Stimulated activated CD8-positive, alpha-beta memory T cell treated with anti-CD3 and anti-CD28 coated beads, Interleukin-12 subunit alpha, Interleukin-12 subunit beta, amount 100 ng/mL, for 1 hour (primary cell): ENCODE measurements at places on chromosomes 3 and 15.

DNA sequence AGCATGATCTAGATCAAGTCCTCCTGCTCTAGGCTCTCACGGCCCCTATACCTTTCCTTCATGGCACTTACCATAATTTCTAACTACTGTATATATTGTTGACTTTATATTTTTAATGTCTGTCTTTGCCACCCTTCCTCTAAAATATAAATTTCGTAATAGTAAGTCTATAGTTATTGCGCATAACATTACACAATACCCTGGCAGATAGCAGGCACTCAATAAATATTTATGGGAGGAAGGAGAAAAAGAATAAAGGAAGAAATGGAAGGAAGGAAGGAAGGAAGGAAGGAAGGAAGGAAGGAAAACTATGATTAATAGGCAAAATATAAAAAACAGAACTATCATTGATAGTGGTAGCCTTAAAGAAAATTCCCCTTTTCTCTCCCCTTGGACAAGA lies 190.3 kb upstream of the LMCD1 start:
- DNase-seq = no peak

- peak; percentile 70 for DNase-seq
Measured at GRCh38 chr3:46065294-46065705, 38.0 kb upstream of the XCR1 start.

- DNase-seq = no peak
Measured at GRCh38 chr3:59288951-59289350, 239.1 kb upstream of the CFAP20DC start.

- DNase-seq = no peak
Measured at GRCh38 chr15:39579487-39580116, 1.3 kb upstream of the THBS1 start.

- no peak for DNase-seq
Measured at GRCh38 chr3:145900056-145900829, 260.7 kb downstream of the PLOD2 start.

DNA sequence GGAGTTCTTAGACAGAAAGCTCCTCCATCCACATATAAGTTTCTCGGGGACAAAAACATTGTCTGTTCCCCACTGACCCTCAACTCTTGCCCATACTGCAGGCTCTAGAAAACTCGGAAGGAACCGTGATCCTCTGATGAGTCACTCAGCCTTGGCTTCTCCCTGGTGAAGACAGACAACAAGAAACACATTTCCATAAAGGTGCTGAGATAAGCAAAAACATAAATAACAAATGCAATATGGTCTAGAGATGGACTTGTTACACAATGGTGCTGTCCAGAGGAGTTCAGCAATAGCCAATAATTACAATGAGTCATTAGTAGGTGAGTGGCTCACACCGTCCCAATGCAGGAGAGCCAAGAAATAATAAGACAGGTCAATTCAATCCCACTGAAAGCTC lies 43.7 kb downstream of the MAGI1 start:
- no peak for DNase-seq

- no peak for DNase-seq
Measured at GRCh38 chr3:176987901-176988650, 209.2 kb downstream of the TBL1XR1 start.

DNA sequence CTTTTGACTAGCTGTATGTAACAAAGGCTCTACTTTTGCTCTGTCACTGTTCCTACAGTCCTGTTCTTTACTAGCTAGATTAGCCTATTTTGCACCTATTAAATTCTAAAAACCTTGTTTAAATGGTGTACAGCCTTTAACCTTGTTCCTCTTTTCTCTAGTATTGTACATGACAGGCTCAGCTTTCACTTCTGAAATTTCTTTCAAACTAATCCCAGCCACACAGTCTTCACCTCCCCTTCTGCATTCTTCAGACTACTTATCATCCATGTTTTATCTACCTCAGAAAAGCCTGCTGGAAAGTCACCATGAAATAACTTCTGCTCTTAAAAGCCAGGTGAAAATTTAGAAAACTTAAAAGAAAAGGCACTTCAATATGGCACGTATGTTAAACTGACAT lies 122.4 kb downstream of the NECTIN3 start:
- no peak for DNase-seq

- no peak for DNase-seq
Measured at GRCh38 chr15:76252249-76252648, 59.0 kb downstream of the ETFA start.

- DNase-seq = no peak
Measured at GRCh38 chr15:101808201-101808600, 3.8 kb upstream of the OR4F15 start.

DNA sequence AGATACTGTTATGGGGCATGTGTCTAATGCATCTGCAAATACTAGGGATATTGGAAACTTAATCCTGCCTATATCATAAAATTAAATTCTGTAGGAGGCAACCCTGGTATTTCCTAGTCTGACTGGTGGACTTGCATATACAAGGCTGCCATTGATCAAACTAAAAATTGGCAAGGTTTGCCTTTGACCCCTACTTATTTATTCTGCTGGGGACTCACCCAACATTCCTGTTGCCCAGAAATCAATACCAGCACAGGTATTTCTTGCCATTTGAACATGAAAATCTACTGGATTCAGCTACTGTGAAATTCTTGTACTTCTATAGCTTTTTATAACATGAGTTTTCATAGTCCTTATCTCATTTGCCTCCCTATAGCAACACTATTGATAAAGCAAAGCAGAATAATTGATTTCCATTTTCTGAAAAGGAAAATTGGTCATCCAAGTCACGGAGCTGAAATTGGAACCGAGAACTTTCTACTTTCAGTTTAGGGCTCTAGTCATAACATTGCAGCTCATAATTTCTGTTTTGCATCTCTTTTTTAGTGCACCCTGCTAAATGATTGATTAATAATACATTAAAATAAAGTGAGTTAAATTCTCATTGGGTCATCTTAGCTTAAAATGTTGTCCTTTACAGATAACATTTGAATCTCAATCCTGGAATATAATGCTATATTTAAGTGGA lies 365.2 kb downstream of the MFSD1 start:
- no peak for DNase-seq

GRCh38 chr3:14600075-14600474 lies 51.5 kb upstream of the CCDC174 start:
- DNase-seq = no peak

DNA sequence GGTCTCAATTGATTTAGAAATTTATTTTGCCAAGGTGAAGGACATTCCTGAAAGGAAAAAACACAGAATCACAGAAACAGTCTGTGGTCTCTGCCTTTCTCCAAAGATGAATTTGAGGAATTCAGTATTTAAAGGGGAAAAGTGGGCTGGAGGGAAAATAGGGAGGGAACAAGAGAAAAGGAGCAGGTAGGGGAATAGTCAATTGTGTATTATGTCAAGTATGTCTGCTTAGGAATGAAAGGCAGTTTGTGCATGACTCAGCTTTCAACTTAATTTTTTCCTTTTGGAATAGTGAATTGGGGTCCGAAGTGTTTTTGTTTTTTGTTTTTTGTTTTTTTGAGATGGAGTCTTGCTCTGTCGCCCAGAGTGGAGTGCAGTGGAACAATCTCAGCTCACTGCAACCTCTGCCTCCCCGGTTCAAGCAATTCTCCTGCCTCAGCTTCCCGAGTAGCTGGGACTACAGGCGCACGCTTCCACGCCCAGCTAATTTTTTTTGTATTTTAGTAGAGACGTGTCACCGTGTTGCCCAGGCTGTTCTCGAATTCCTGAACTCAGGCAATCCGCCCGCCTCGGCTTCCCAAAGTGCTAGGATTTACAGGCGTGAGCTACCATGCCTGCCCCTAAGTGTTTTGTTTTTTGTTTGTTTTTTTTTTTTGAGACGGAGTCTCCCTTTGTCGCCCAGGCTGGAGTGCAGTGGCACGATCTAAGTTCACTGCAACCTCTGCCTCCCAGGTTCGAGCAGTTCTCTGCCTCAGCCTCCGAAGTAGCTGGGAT lies 74.1 kb upstream of the MAP4 start:
- no peak for DNase-seq

DNA sequence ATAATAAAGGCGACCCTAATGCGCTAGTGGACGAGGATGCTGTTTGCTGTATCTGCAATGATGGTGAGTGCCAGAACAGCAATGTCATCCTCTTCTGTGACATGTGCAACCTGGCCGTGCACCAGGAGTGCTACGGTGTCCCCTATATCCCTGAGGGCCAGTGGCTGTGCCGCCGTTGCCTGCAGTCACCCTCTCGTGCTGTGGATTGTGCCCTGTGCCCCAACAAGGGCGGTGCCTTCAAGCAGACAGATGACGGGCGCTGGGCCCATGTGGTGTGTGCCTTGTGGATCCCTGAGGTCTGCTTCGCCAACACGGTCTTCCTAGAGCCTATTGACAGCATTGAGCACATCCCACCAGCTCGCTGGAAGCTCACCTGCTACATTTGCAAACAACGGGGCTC lies 7.6 kb downstream of the BRPF1 start:
- DNase-seq = no peak

- DNase-seq = no peak
Measured at GRCh38 chr15:92617549-92618520, 37.7 kb downstream of the FAM174B start.

DNA sequence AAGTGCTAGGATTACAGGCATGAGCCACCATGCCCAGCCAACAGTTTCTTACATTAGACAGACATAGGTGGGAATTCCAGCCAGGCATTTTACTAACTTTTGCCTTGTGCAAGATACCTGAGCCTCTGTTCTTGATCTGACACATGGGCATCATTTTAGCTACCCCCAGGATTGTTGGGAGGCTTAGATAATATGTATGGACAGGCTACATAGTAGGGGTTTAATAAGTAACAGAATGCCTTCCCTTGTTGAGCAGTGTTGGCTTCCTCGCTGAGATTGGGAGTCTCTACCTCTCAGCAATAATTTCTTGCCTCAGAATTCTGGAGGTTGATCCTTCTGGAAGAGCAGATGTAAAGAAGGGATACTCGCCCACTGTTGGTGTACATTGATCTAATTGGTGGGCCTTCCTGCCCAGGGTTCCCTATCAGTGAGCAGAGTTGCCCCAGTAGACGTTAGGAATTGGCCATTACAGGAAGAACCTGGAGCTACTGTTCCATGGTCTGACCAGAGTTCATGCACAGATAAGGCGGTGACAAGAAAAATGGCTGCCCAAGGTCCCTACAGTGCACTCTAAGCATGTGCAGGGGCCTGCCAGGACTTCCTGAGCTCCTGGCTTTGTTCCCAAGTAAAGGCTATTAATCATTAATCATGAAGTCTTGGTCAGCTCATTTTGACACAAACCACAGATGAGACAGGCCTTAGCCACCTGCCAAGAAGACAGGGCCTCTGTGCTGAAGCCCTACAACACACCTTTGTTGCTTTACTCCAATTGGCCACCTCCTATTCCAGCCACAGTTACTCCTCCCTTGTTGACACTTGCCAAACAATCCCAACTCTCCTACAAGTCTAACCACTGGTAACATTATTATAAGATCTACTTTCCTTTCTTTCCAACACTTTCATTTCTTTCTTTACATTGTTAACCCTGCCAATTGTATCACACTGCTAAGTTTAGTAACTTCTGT lies 5.0 kb upstream of the IL17RE start:
- DNase-seq = no peak

DNA sequence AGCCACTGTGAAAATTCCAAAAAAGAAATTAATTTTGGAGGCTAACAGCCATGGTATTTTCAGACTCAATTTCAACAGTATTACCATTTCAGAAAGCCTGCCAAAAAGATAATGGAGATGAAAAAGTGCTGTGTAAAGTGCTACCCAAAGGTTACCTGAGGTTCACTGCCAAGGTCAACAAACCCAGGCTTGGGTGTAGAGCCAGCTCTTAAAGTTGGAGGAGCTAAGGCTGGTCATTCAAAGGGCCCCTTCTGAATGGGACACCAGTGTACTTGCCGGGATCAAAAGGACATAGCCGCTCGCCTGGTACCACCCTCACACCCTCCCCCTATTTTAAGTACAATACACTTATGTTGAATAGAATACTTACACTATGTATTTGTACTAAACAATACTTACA lies 64.5 kb downstream of the ETV5 start:
- DNase-seq = no peak

GRCh38 chr15:33293713-33294334 lies 16.9 kb upstream of the RYR3 start:
- DNase-seq = no peak

- DNase-seq = no peak
Measured at GRCh38 chr3:44942202-44942921, 33.6 kb downstream of the ZDHHC3 start.

DNA sequence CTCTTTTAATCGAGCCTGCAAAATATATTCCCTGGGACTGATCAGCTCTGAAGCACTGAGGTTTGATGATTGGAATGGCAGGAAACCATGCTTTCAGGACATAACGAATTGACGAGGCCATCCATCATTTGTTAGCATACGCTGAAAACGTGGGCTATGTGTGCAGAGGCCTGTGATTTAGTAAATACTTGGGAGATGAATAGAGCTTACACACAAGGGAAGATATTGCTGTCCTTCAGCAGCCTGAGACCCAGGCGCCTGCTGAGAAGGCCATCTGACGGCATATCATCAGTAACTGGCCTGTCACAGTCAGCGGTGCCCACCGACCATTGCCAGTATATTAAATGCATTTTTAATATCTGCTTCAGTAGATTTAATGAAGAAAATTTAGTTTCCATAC lies 16.2 kb downstream of the CDIN1 start:
- DNase-seq = no peak

DNA sequence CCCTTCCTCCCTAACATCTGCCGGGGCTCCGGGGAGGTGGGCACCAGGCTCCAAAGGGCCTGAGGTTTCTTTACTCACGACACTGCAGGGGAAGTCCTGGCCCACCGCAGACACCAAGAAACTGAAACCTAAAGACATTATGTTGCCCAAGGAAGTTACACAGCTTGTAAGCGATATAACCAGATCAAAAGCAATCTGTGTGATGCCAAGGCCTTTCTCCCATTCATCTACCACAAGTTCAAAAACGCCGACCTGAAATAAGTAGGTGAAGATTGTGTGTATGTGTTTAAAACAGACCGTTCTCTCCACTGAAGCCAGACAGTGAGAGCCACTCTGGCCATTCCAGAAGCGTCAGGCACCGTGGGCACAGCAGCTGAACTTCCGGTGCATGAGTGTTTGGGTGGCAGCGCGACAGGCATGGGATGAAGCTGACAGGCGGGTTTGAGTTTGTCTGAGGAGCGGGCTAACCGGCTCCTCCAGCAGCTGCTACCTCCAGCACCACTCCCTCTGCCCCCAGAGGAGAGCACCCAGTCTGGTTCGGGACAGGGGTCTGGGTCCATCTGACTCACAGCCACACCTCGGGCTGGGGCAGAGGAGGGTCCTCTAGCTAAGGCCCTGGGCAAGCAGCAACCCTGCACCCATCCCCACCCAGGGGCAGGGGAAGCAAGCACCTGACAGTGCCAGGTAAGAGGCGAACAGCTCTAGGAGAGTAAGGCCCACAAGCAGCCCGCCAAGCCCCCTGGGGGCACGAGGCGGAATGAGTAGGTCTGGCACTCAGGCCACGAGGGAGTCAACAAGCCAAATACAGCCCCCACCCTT lies 1.3 kb downstream of the TNK2 start:
- DNase-seq = peak; percentile 57
